ENCODE measurements at places on chromosomes 13 and 19. TPM values are rescaled to one million over a fixed set of nuclear protein-coding genes. Genes with fewer than 3 reads are reported as not detected.

The PNMA8C gene
- polyA plus RNA-seq: 5.3 TPM

The LYPD5 gene
- polyA plus RNA-seq: 8.1 TPM

The ZSWIM4 gene
- polyA plus RNA-seq: 19.4 TPM

The ZNF234 gene
- 2.0 TPM for polyA plus RNA-seq

The PCDH17 gene
- polyA plus RNA-seq: 2.2 TPM

The ZNF667 gene
- 2.7 TPM for polyA plus RNA-seq

The SULT2A1 gene
- polyA plus RNA-seq: not detected

The LMTK3 gene
- polyA plus RNA-seq: 27.6 TPM

The CYP2S1 gene
- polyA plus RNA-seq: 0.54 TPM

The CEACAM4 gene
- not detected for polyA plus RNA-seq

The AMER2 gene
- polyA plus RNA-seq: 18.8 TPM

The ZDHHC20 gene
- polyA plus RNA-seq: 16.8 TPM

The ZNF709 gene
- polyA plus RNA-seq: 0.63 TPM

The ZNF808 gene
- 1.8 TPM for polyA plus RNA-seq

The ADAMTS10 gene
- polyA plus RNA-seq: 2.6 TPM

The ARHGAP45 gene
- 3.8 TPM for polyA plus RNA-seq

The ZNF681 gene
- polyA plus RNA-seq: 1.1 TPM

The FCER2 gene
- not detected for polyA plus RNA-seq

The CERS1 gene
- 104 TPM for polyA plus RNA-seq

The CEACAM3 gene
- polyA plus RNA-seq: not detected

The SOX1 gene
- 98.5 TPM for polyA plus RNA-seq

The F2RL3 gene
- polyA plus RNA-seq: 0.12 TPM

The PEG3 gene
- 5.4 TPM for polyA plus RNA-seq

The SYNGR4 gene
- 8.6 TPM for polyA plus RNA-seq

The ZNF57 gene
- 1.9 TPM for polyA plus RNA-seq

The LGALS7 gene
- not detected for polyA plus RNA-seq

The FGF22 gene
- 1.6 TPM for polyA plus RNA-seq

The IRGC gene
- not detected for polyA plus RNA-seq

The UBE2L5 gene
- polyA plus RNA-seq: not detected

The F7 gene
- 0.25 TPM for polyA plus RNA-seq

The ZNF653 gene
- 15.8 TPM for polyA plus RNA-seq

The KLK6 gene
- polyA plus RNA-seq: 108 TPM

The TUBA3C gene
- polyA plus RNA-seq: 0.32 TPM

The DNAJC15 gene
- 4.0 TPM for polyA plus RNA-seq

The RNF225 gene
- not detected for polyA plus RNA-seq

The VMAC gene
- polyA plus RNA-seq: 4.6 TPM

The FBXO27 gene
- 4.9 TPM for polyA plus RNA-seq

The PCP2 gene
- polyA plus RNA-seq: not detected

The UGGT2 gene
- 2.1 TPM for polyA plus RNA-seq

The CEACAM8 gene
- polyA plus RNA-seq: not detected

The CCNE1 gene
- polyA plus RNA-seq: 21.1 TPM

The MEIOSIN gene
- polyA plus RNA-seq: not detected

The KCNC3 gene
- polyA plus RNA-seq: 12.3 TPM

The CRB3 gene
- 5.4 TPM for polyA plus RNA-seq

The CYP2A7 gene
- not detected for polyA plus RNA-seq

The NLRP11 gene
- not detected for polyA plus RNA-seq

The ZIM2 gene
- polyA plus RNA-seq: not detected

The CCDC169 gene
- 0.31 TPM for polyA plus RNA-seq

The PSG2 gene
- not detected for polyA plus RNA-seq

Measured in brain (organoid and tissue), 16 donors.